NCI-H446 treated with DMSO at 0.1 percent for 48 hours (cell line): ENCODE measurements at places on chromosomes 6 and 20.

GRCh38 chr6:117206944-117207687 lies 58.2 kb upstream of the VGLL2 start:
- DNase-seq, result no peak

DNA sequence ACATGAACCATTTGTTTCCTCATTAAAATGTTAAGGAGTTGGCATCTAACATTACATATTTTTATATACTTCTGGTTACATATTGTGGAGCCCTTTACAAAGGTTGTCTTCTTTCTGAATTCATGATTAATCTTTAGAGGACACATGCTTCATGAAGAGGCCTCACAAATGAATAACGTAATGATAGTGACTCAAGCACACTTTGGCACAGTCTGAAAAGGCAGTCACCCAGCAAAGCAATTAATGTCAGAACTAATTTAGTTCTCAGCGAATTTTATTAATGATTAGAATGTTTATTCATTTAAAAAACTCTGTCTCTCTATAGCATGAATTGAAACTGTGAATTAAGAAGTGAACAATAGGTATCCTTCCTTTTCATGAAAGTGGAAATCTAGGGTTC lies 854.2 kb downstream of the PHF3 start:
- peak; percentile 76 for DNase-seq

DNA sequence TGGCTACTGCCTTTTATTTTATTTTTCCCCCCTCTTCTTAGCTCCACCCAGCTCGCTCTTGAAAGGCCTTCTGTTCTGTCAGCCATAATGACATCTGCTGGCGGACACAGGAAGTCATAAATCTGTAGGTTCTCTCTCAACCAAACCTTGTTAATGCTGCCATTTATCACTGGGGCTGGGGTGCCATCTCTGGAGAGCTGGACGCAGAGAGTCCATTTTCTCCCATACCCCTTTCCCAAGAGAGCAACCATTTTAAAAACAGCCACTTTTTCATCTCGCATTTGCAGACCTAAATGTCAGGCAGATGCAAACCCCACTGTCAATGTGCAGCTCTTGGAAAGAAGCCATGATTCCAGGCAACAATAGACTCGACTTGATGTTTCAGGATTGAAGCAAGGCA lies 13.0 kb upstream of the TSHZ2 start:
- DNase-seq, result peak; percentile 72

DNA sequence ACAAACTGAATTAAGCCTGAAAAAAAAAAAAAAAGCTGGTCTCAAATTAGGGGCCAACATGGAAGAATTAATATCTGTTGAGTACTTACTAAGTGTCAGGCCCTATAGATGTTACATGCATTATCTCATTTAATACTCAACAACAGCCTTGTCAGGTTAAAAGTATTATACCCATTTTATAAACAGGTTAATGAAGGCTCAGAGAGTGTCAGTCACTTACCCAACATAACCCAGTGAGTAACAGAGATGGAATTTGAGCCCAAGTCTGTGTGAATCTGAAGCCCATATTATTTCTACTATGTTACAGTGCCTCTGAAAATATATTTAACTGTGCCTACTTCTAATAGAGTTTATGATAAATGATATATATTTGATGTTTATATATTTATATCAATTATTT lies 11.3 kb upstream of the EIF2S2 start:
- no peak for DNase-seq

DNA sequence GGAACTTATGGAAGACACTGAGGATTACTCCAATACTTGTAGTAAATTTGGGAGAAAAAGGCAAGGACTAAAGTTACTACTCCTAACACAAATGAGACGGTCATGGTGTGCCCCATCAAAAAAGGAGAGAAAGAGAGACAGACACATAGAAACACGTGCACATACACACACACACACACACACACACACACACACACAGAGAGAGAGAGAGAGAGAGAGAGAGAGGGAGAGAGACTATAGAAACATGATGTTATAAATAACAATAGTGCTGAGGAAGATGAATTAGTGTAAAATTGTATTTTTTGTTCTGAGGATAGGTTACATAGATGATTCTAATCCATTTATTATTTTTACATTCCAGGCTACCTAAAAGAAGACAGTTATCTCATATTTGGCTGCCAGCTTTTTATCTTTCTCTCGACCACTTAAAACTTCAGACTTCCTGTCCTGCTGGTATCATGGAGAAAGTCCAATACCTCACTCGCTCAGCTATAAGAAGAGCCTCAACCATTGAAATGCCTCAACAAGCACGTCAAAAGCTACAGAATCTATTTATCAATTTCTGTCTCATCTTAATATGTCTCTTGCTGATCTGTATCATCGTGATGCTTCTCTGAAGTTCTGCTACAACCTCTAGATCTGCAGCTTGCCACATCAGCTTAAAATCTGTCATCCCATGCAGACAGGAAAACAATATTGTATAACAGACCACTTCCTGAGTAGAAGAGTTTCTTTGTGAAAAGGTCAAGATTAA lies 10.5 kb downstream of the PLN start:
- DNase-seq, result no peak

- no peak for DNase-seq
Observed at GRCh38 chr6:22250486-22250885, 46.4 kb downstream of the PRL start.

GRCh38 chr6:47631269-47631772 lies 67.1 kb upstream of the ADGRF4 start:
- DNase-seq, result peak; percentile 46

DNA sequence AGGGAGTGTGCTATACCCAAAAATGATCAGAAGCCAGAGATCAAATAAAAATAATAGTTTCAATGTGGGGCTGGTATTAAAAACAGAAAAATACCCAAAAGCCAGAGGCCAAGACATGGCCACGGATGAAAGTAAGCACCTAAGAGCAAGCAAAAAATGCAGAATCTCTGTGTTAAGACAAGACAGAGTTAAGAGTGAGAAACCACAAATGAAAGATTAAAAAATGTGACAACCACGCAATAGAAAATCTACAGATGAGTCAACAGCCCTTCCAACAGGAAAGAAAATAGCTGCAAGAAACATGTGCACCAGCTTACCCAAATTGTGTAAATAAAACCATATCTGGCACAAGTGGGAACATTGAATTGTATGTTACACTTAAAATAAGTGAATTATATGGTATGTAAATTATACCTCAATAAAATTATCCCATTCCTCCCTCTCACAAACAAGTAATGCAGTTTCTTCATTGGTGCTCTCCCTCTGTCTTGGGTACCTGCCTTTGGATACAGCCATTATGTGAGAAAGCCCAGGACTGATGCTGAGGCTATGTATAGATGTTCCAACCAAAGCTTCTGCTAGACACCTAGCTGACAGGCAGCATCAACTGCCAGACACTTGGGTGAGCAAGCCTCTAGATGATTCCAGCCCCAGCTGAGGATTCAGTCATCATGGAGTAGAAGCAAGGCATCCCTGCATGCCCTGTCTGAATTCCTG lies 55.3 kb upstream of the UFL1 start:
- no peak for DNase-seq

- peak; percentile 67 for DNase-seq
Observed at GRCh38 chr20:24994470-24995368, 2.2 kb upstream of the APMAP start.

GRCh38 chr6:80433673-80434025 lies 327.2 kb downstream of the BCKDHB start:
- DNase-seq, result no peak

DNA sequence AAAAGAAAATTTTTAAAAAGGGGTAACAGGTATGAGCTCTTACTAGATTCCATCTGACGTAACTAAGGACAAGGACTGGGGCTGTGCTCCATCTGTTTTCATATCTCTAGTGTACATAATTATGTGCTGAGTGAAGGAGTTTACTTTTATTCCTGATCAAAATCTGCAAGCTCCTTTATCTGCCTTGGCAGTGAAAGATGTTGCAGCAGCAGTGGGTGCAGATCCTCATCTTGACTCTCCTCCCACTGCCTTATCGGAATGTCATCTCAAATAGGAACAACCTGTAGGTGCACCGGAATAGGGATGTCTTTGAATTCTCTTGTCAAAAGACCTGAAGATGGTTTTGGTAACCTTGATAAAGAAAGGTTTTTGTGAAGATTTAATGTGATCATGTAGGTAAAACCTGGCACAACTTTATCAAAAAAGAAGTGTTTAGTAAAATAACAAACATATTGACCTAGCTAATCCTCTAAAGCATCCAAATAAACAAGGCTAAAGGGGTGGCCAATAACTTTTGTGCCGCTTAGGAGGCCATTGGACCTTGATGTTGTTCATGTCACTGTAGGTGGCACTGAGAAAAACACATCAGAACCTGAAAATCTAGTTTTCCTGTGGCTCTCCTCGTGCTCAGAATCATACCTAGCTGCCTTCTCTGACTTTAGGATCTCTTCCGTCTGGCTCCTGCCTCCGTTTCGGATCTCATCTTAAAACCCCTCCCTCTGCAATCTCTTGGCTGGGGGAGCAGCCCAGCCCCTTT lies 19.0 kb upstream of the SLC16A10 start:
- no peak for DNase-seq

GRCh38 chr6:25821341-25821740 lies 10.5 kb downstream of the SLC17A1 start:
- DNase-seq, result no peak

DNA sequence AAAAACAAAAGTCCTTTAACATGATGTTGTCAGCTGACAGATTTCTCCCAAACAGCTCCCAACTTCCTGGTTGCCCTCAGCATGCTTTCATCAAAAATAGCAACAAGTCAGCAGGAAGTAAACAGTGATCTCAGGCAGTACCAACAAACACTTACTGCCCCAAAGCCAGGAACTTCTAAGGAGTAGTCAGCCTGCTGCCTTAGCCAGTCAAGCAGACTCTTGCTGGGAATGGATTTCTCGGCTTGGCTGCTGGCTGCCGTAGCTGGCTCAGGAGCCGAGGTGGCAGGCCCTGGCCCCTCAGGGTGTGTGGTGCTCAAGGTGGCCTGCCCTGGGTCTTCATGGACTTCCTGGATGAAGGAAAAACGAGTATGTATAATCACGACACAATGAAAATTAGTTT lies 46.6 kb upstream of the EMILIN3 start:
- DNase-seq, result no peak

- DNase-seq, result no peak
Observed at GRCh38 chr20:62766716-62767115, 29.6 kb upstream of the MRGBP start.

DNA sequence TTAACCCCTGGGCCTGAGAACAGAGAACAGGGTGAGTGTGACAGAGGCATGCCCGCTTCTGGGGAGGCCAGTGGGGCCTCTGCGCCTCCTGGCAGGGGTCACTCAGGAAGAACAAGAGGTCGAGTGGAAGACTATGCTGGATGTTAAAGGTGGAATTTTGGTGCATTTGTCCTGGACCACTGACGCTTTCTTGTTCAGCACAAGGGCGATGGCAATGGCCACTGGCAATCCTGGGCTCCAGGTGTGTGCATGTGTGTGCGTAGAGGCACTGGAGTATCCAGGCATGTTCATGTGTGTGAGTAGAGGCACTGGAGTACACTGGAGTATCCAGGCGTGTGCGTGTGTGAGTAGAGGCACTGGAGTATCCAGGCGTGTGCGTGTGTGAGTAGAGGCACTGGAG lies 23.5 kb upstream of the NPBWR2 start:
- DNase-seq, result no peak

DNA sequence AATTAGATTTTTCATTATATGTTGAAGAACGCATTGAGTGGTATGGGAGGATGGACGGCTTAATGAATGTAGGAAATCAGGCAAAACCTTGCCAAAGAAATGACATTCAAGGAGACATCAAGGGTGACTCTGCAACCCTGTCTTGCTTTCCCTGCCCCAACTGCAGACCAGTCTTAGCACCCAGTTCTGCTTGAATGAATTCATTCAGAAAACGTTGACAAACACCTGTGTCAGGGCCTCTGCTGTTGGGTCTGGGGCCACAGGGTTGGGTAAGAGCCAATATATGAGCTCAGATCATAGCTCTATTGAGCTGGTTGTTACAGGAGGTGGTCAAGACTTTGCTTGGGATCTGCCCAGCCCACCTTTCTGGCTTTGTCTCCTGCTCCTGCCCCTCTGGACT lies 7.7 kb upstream of the ASXL1 start:
- no peak for DNase-seq

DNA sequence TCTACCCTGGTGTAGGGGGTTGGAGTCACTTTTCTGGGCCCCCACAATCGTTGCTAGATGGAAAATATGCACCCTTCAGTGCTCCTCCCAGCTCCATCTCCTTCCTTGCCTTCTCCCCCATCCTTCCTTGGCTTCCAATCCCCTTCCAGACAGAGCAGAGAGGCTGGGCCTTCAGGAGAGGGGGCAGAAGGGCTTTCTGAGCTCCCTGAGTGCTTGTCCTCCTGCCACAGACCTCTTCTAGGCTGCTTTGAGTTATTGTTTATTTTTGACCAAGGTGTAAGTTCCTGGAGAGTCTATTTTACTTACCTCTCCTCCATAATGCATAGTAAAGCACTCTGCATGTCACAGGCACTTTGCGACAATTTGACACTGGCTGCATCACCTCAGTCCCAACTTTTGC lies 96.4 kb upstream of the CNKSR3 start:
- DNase-seq, result no peak
